ENCODE measurements at places on chromosomes 6 and 20.

DNA sequence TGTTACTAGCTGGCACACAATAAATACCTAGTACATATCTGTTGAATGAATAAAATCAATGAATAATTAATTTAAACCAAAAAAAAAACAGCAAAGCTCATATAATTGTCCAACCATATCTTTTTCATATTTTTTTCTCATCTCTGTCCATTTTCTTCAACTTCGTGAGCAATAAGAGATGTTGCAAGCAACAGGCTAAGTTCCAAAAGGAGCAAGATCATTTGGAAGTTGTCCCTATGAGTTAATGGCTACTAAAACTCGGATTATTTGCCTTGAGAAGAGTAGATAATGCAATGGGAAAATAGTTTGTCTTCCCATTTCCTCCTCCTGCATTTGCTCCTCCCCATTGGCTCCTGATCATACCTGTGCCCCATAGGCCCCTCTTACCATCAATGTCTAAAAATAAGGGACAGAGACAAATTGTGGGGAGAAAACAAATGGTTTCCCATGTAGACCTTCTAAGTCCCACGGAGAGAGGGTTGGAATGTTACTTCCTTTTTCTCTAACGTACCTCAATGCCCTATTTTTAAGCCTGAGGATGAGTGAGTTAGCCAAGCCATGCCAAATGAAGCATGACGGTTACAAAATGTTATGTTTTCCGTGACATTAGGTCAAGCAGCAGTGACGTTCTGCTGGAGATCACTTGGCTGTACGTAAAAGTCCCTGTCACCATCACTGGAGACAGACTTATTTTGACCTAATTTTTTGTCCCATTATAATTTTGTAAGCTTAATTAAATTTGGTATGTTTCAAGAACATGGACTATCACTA, 217.3 kb upstream of the PREP start:
- DNase-seq = no peak

DNA sequence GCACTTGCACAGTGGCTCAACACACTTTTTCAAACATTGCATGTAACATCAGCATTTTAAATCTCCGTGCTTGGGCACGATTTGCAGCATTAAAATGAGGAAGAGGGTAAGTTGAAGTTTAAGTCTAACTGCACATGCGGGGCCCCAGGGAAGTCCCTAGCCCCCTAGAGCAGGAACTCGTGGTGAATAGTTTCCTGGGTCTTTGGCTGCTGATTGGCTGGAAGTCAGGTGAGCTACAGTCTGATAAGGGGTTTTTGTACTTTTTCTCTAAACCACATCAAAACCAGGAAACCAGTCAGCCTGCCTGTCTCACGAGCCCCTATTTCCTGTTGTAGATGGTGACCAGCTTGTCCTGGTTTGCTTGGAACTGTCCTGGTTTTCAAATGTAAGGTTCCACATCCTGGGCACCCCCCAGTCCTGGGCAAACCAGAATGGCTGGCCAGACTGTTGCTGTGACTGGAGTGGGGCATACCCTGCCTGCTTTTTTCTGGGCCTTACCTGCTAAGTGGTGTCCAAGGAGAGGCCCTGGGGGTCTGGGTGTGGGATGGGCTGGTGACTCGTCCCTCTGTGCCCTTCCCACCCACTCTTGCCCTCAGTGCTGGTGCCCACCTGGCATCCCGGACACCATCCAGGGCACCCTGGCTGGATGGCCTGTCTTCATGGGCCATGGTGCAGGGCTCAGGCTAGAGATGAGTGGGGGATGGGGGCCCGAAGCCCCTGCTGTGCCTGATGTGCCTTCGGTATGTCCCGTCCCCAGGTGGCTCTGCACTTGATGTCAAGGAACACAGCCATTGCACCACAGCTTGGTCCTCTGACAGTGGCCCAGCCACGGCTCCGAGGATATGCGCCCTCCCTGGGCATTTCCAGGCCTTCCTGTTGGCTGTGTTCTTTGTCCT, 31.8 kb downstream of the SUN5 start:
- no peak for DNase-seq

GRCh38 chr20:51276296-51276695, 253.4 kb upstream of the KCNG1 start:
- DNase-seq = no peak

- no peak for DNase-seq
These were observed 25.2 kb downstream of the SUMO4 start for GRCh38 chr6:149425224-149425623.

DNA sequence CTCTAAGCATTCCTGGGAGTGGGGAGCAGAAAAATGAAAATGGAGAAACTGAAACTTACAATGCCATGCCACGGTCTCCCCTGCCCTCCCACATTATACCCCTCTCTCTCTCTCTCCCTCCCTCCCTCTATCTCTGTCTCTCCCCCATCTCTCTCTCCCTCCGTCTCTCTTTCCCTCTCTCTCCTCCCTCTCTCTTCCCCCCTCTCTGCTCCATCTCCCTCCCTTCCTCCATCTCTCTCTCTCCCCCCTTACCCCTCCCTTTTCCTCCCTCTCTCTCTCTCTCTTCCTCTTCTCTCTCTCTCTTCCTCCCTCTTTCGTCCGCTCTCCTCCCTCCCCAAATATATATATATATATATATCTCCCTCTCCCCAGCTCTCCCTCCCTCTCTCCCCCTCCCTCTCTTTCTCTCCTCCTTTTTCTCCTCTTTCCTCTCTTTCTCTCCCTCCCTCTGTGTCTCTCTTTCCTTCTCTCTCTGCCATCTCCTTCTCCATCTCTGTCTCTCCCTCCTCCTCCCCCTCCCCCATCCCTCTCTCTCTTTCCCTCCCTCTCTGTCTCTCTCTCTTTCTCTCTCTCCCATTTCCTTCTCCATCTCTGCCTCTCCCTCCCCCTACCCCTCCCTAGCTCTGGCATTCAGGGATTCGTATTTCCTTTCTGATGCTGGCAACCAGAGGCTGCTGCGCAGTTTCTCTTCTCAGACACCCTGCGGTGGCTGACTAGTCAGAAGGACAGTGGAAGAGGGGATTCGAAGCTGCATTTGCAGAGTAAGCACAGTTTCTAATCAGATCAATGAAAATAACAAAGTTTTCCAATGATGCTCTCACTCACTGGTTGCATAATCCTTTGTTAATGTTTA, 13.9 kb upstream of the VAPB start:
- DNase-seq = no peak

DNA sequence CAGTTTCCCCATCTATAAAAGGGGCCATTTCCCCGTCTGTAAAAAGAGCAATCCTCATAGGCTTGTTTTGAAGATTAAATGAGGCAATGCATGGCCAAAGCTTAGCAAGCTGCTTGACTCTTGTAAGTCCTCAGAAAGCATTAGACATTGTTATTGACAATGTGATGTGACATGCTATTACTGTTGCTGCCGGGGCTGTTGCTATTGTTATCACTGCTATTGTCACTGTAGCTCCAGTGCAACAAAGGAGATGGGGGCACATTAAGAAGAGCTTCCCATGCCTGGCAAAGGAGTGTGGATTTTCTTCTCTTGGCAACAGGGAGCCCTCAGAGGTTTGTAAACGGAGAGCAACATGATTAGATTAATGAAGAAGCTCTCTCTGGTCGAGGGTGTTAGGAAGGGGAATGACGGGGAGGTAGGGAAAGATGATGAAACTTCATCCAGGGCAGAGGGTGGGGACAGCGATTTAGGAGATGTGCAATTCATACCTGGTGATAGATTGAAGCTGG, 33.1 kb upstream of the FAM83D start:
- no peak for DNase-seq

DNA sequence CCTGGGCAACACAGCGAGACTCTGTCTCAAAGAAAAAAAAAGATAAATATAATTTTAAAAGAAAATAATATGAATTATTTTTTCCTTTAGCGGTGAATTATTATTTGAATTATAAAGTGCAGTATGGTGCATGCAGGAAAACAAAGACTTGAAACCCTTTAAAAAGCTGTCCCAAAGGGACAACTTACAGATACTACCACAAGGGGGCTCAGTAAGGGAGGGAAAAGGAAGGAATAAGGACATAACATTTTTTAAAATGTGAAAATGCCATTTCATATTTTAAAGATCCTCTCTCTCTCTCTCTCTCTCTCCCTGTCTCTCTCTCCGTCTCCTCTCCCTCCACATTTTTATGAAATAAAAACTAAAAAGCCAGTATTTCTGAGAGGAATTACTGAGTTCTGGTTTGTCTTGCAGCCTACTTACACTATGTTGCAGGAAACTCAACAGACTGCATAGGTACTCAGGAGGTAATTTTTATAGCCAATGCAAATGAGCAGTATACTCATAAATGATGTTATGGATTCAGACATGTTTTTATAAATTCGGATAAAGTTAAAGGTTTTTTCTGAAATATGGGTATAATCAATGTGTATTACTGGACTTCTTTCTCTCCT, 455.0 kb upstream of the GJE1 start:
- no peak for DNase-seq

- DNase-seq = no peak
These were observed 2.3 kb downstream of the RNF114 start for GRCh38 chr20:49938173-49939163.

GRCh38 chr6:41072836-41073202, at the start of gene NFYA:
Gene NFYA, plus strand, starts transcription at chr6:41072974. Its CDS starts 6,116 bp downstream, at chr6:41079090.
- DNase-seq = no peak
